K562 (cell line): ENCODE measurements at places on chromosomes 11 and 22.
A peak's percentile ranks its signal among the peaks of the same experiment; 100 is the strongest.

- peak; percentile 34 for DNase-seq
Measured at GRCh38 chr11:127017482-127017881, 16.9 kb upstream of the KIRREL3 start.

DNA sequence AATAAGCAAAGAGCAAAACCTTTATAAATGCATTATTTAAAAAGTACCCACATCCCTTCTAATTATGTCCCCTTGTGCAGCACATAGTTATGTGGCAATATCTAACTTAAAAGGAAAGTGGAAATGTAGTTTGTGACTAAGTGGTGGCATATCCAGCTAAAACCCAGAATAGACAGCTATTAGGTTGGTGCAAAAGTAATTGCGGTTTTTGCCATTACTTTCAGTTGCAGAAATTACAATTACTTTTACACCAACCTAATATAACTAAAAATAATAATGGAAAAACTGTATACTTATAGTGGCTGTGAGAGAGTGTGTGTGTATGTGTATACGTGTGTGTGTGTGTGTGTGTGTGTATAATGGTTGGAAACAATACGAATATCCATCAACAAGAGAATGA, 1108.1 kb upstream of the CNTN5 start:
- DNase-seq: no peak

DNA sequence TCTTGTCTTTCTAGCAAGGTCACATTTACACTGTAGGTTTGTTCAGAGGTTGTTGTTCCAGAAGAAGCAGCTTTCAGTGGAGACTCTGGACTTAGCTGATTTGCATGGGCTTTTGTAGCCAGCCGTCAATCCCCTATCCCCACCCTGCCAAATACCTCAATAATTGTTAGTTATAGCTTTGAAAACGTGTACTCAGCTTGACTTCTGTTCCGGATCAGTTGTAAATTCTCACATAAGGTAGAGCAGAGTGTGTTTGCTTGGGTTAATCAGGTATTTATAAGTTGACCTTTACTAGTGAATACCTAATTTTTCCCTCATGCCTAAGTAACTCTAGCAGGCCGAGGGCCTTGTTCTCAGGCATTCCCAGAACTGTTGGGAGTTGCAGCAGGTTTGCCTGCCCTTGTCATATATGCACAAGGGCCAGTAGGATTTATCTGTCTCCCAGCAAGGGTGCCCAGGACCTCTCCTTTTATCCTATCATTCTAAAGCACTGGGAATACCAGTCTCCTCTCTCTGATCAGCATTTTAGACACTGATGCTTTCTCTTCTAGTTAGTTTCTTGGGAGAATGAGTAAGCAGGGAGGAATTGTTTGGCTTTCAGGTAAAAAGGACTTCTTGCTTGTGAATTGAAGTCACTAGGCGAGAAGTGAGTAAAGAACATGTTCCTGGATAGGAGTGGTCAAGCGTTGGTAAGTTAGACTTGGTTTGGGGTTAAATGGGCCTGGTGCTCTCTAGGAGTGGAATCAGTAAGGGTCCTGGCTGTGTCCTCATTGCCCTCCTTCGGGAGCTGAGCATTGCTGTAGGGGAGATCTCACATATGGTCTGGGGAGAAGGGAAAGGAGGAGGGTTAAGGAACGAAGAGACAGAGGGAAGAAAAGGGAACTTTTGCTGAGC, 22.1 kb downstream of the STIM1 start:
- no peak for DNase-seq

DNA sequence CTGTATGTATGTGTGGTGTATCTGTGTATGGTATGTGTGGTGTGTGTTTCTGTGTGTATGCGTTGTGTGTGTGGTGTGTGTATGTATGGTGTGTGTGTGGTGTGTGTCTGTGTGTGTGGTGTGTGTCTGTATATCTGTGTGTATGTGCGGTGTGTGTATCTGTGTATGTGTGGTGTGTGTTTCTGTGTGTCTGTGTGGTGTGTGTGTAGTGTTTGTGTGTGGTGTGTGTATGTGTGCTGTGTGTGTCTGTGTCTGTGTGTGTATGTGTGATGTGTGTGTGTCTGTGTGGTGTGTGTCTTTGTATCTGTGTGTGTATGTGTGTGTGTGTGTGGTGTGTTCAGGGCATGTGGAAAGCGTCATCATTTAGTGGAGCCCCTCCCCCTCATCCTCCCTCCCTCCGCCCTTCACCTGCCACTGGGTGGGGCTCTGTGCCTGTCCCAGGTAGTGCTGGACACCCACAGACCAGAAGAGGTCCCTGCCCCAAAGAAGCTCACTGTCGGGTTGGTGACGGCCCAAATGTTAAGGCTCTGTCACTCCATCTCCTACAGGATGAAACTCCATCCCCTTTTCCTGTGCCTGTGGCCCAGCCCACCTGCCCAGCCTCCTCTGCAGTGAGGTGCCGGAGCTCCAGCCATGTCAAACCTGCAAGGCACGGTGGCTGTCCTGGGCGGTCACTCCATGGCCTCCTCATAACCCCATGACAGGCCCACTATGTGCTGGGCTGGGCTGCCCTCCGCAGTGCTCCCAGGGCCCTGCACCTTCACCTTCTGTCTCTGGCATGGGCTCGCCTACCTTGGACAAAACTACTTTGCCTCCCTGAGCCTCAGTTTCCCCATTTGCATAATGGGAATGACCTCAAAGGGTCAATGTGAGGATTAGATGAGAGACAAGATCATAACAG, 23.4 kb upstream of the SHISAL1 start:
- no peak for DNase-seq

DNA sequence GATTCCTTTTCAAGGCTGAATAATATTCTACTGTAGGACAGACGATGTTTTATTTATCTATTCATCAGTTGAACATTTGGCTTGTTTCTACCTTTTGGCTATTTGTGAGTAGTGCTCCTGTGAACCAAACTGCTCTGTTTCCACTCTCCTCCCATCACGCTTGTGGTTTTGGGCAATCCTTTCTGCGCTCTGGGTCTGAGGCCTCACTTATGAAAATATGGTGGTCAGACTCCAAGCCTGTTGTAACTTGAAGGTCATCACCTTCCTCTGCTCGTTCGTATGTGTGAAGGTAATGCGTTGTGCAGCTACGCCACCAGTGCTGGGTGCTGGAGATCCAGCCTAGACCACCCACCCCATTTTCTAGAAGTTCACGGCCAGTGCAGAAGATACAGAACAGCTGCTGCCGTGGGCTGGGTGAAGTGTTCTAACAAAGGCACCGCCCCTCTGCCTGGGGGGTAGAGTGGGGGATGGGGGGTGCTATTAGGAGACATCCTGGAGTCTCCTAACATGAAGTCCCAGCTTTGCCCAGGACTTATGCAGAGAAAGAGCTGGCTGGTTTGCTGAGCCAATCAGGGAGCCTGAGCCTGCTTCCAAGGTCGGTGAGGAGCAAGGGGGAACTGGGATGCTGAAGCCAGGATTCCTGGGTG, 21.0 kb downstream of the PTPN5 start:
- no peak for DNase-seq
